ENCODE measurements at places on chromosomes 16 and 17.

DNA sequence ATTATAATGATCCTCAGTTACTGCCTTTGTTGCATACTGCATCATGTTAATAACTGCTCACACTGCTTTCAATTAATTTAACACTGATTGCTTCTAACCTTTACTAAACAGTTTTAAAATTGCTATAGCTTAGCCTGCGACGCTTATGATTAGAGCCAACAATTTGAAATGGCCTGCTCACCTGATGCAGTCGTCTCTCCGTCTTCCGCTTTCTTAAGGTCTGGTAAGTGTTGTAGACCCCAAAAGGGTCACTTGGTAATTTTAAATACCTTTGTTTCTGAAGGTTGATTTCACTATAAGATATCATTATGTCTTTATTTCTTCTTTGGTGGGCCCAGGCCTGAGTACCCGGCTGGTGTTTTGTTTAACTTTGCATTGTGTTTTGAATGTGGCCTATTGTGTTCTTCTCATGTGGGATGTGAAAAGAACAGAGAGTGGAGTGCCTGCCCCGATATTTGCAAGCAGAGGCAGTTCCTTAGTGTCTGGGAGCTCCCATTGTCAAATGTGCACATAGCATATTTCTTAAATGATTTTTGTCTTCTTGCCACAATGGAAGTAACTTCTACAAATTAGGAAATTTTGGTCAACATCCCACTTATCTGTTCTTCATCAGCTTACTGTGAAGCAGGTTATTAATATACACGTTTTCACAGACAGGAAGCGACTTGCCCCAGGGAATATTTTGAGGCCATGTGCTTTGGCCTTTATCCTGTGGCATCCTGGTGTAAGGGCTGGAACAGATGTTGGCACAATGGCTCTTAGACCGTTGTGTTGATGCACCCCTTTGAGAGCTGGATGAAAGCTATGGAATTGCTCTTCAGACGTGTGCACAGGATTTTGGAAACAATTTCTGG lies 2.9 kb downstream of the PHKB start:
- DNase-seq, result no peak

DNA sequence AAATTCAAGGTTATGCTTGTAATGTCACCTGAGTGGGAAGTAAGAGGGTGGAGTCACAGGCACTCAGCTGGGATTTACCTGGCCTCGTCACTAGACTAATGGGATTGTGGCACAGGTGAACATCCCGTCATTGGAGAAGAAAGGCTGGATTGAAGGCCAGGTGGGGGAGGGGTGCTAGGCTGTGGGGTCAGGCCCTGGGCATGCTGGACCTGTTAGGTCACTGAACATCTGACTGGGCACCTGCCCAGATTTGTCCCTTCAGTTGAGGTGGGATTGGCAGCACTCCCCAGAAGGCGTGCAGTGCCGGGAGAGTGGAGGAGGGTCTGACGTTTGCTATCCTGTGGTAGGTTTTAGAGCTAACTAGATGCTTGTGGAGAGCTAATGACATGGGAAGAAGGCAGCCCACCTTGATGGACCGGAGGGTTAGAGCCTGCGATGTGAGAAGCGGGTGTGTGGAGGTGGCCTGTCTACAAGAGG lies 161.5 kb upstream of the ZNF267 start:
- peak; percentile 43 for DNase-seq

DNA sequence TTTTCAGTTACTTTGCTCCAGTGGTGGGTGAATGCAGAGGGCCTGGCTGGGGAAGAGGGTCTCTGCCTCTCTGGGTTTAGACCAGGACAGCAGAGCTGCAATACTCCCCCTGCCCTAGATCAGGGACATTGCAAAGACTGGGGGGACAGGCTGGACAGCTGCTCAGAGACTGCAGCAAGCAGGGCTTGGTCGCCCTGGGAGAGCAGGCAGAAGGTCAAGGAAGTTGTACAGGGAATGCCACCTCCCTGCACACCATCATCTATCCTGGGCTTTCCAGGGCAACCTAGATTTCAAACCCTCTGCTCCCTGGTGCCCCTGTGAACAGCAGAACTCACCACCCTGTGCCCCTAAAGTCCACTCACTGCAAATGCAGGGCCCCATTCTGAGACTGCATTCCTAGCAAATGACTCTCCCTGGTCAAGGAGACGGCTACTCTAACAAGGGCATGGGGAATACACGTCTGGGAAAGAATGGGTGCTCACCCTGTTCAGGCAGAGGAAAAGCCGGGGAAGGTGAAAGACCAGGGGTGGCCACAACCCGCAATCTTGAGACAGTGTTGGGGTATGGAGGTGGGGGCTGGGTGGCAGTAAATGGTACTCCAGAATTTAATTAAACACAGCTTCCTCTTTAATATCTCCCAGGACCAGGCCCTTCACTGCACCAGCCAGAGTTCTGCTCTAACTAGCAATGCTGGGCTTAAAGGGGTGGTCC lies 1.0 kb downstream of the KIFC3 start:
- no peak for DNase-seq

- DNase-seq, result no peak
Observed at GRCh38 chr17:28478712-28479615, 5.5 kb downstream of the SLC13A2 start.

- DNase-seq, result no peak
Observed at GRCh38 chr16:11620243-11621003, 33.7 kb upstream of the LITAF start.

GRCh38 chr17:42268236-42268635 lies 8.0 kb downstream of the STAT5B start:
- DNase-seq, result no peak

DNA sequence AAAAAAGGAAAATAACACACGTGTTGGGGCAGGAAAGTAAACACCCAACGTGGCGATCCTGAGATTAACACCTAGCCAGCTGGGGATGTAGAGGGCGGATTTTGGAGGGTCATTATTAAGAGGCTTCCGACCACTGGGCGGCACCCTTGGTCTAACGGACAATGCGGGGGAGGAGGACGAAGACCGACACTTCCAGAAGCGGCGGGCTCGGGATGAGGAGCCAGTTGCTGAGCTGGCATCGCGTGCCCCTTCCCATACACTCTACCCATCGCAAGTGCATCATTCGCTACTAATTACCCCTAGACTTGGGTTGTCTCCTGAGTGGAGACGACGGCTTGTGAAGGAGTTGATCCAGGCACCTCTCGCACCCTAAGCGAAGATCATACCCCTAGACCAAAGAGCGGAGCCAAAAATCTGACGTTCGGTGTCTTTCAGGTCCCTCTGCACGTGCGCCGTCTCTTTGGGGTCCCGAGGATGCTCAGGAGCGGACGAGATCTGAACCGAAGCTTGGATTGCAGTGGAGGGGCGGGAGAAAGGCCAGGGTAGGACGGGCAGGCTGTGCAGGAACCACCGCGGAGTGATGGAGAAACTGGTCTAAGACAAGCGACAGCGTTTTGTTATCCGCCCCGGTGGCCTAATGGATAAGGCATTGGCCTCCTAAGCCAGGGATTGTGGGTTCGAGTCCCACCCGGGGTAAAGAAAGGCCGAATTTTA lies 17.6 kb downstream of the ZNF213 start:
- DNase-seq, result peak; percentile 69

DNA sequence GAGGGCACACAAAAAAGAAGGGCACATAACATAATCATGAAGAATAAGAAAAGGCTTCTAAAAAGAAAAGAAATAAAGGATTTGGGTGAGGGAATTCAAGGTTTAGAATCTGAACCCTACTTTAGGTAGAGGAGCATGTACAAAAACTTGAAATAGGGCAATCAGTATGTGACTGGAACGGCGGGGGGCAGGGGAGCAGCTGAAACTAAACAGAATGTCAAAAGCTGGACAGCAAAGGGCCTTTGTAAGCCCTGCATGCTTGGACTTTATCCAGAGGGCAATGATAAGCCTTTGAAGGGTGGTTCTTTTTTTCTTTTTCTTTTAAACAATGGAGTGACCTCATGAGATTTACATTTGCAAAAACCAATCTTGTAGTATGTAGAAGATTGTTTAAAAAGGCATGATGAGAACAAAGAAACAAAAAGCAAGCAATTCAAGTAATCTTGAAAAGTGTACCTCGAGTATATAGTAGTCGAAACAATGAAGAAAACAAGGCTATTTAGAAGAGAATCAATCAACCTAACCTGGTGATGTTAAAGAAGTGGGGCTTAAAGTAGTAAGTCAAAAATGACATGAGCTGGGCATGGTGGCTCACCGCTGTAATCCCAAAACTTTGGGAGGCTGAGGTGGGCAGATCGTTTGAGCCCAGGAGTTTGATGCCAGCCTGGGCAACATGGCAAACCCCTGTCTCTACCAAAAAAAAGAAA lies 46.7 kb upstream of the ANKFY1 start:
- DNase-seq, result no peak

DNA sequence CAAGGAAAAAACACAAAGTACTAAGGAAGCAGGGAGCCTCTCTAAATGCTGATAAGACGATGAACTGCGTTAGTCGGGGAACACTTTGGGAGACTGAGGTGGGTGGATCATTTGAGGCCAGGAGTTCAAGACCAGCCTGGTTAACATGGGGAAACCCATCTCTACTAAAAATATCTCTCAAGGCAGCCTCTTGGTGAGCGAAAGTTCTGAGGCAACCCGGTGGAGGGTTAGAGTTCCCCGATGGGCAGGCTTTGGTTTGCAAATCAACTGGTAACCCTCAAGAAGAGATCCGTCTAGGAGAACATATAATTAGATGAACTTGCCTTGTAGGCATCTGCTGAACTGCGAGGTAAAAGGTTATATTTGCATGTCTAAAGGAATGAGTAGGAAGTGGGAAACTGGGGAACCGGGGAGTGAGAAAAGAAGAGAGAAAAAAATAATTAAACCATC lies 44.6 kb downstream of the WSB1 start:
- no peak for DNase-seq

- DNase-seq, result no peak
Observed at GRCh38 chr17:75039238-75039637, 7.5 kb downstream of the ATP5PD start.

DNA sequence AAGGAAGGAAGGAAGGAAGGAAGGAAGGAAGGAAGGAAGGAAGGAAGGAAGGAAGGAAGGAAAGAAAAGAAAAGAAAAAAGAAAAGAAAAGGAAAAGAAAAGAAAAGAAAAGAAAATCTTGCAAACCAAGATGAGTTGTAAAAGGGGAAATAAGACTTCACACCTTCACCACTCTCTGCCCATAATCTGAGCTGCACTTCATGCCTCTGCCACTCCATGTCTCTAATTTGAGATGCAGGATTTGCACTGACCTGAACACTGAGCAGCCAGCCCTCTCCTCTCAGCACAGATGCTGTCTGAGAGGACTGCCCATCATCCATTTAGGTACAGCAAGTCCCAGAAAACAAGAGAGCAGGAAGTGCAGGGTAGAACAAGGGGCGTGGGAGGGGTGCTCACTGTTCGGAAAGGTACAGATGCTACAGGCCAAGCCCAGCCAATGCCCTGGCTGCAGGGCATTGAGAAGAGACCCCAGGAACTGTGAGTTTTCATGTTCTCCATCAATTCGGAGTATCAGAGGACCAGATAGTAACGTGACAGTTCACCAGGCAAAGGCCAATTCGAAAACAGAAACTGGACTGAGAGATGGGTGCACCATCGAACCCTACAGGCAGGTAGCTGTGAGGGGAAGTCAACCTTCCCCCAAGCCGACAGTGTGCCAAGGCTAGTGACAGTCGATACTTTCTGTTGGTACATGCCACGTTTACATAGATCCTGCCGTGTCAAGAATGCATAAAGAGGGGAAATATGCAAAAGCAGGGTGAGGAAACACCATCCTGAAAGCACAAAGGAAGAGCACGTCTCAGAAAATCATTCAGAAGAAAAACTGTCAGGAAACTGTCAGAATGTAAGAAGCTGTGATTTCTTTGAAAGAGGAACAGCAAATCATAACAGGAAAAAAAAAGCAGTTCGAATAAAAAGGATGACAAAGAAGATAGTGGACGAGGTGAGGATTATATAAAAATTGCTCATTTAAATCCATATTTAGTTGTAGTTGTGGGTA lies 142.0 kb upstream of the RCVRN start:
- no peak for DNase-seq

- no peak for DNase-seq
Observed at GRCh38 chr16:1713331-1713730, 7.3 kb downstream of the MAPK8IP3 start.

GRCh38 chr17:56514264-56514663 lies 79.2 kb upstream of the NOG start:
- no peak for DNase-seq

GRCh38 chr16:84754353-84754856 lies 54.6 kb downstream of the USP10 start:
- DNase-seq, result peak; percentile 69

DNA sequence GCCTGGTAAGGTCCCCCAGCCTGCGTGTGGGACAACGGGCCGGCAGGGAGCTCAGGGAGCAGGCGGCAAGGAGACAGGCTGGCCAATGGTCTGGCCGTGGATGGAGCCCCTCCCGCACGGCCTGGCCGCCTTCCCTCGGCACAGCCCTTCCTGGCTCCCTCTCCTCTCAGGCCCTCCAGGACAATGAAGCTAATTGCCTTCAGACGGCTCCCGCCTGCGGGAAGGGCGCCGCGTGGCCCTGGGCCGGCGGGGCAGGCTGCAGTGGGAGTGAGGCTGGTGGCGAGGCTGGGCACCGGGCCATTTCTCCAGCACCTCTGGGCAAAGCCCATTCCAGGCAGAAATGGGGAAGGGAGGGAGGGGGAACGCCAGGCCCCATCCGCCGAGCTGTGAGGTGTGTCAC lies 50.9 kb downstream of the ENGASE start:
- no peak for DNase-seq

DNA sequence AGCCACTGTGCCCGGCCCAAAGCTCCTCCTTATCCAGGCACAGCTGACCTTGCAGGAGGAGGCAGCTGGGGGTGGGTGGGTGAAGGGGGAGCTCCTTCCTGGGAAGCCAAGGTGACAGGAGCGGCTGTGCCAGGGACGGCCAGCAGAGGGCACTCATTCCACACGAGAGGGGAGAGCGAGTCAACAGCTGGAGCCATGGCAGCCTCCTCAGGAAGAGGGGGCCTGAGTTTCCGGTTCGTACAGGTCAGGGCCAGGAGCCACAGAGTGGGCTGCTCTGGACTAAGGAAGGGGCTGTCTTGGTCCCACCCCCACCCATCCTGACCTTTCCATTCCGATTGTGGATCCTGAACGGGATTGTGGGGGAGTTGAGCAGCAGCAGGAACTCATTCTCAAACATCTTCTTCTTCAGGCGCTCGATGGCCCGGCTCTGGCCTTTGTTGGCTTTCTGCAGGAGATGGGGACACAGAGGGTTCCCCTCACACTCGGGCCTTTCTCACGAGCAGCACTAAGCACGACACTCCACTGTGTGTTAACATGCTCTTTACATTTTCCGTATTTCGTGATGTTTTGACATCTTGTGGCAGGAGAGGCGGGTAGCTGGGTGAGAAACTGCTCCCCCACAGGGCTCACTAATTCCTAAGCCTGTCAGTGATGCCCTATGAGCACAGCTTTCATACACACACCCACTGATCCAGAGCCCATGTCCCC lies 61.6 kb downstream of the TIMM22 start:
- DNase-seq, result peak; percentile 80

DNA sequence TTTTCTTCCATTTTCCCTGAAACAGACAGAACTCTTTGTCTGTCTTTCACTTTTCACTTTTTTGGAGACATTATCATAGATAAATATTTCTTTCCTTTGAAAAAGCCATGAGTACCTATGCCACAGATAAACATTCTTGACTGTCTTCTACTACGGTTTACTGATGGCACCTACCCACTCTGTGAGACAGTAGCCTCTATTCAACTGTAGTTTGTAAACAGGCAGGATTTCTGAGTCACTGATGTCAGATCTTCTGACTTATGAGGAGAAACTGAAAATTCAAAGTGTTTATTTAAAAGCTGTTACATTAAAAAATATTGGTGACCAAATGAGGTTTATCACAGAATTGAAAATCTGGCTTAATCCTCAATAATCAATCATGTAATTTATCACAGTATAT lies 658.4 kb downstream of the TOX3 start:
- no peak for DNase-seq

GRCh38 chr16:70745536-70746025 lies 55.4 kb downstream of the VAC14 start:
- no peak for DNase-seq

- no peak for DNase-seq
Observed at GRCh38 chr16:87715658-87716057, 50.1 kb downstream of the KLHDC4 start.
